ENCODE measurements at places on chromosomes 7 and 10. TPM values are rescaled to one million over a fixed set of nuclear protein-coding genes. Genes with fewer than 3 reads are reported as not detected.
A peak's percentile ranks its signal among the peaks of the same experiment; 100 is the strongest.

- no peak for DNase-seq
These were observed 13.0 kb upstream of the KCNIP2 start for GRCh38 chr10:101856626-101857025.

DNA sequence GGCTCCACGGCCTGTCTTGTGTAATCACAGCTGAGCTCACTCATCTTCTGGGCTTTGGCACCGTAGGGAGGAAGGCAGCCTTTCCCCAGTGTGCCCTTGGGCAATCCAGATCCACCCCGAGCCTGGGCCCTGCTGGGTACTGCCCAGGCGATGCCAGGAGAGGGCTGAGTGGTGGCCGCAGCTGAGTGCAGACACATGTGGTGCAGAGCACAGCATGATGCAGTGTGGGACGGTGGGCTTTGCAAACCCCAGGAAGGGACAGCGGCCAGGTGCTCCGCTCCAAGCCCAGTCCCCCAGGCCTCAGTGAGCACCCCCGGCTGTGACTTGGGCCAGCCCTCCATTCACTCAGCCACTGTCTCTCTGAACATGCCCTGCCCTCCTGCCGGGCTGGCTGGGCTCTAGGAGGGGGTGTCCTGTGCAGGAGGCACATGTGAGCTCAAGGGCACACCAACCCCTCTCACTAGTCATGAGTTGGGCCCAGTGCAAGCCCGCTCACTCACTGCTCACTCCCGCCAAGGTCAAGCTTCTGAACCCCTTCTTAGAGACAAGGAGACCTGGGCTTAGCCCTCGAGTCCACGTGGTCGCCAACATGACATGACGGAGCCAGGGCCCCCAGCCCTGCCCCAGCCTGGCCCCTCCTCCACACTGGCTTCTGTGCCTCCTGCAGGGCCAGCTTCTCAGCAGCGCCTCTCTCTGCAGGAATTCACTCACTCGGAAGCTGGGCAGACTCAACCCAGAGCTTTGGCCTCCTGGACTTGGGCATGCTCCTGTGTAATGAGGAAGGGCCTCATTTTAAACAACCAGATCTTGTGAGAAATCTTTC lies 77.5 kb upstream of the INSIG1 start:
- DNase-seq: peak; percentile 68

DNA sequence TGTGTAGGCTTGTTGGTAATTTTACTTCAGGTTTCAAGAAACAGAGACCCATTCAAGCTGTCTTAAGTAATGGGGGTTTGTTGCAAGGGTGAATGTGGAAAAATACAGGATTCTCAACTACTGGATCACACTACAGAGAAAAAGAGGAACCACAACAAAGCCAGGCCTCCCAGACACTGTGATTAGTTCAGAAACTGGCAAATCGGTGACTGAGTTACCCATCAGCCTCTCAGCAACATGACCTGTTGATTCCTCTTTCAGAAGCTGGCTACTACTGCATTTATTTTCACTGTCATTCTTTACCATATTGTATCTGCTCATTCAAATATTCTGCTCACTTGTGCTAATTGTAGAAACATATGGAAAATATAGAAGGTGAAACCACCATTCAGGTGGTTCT lies 16.0 kb downstream of the CCDC71L start:
- no peak for DNase-seq

- no peak for DNase-seq
These were observed 10.9 kb upstream of the FIS1 start for GRCh38 chr7:101255796-101256195.

DNA sequence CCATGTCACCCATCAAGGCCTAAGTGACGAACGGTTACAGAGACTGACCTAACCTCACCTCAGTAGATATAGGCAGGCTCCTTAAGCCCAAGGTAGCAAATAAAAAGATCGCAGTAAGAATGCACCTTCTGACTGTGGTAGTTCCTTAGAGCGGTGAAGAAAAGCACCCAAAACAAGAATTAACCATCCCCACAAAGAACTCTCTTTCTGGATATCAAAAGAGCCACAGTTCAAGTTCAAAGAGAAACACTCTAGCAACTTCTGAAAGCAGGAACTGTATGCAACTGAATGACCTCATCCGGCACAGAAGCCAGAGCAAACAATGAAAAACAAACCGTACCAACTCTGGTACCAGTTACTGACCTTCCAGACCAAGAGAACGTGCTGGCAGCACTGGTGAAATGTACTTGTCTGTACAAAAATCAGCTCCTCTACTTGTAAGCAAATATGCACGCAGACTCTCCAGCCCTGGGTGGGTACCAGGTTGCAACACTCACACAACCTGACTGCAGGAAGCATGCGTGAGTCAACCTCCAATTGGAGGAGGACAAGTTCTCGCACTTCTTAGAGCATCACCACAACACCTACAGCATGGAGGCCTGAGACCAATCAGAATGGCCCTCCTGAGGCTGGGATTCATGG lies 202.7 kb downstream of the FAM107B start:
- DNase-seq: no peak

DNA sequence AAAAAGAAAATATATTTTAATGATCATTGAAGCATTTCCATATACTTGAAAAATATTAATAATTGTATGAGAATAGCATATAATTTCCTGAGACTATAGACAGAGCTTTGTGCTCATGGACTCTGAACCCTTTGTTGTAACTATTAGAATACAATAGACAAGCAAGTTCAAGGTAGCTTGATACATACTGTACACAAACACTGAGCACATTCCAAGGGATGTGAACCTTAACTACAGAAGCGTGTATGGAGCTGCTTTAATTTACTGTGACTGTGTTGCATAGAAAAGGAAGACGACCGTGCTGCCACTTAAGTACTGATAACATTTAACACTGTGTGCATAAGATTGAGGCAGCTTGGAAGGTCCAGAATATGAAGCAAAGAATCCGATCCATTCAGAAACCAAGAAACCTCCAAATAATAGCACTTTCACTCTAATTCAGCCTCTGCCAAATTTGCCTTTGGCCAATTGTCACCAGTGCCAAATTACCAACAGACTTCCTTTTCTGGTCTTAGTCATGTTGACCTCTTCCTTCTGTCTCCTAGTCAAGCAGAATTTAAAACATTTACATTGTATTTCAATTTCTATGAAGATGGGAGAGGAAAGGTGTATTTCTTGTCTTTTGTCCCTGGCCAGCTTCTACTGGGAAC lies 566.1 kb upstream of the GALNT17 start:
- no peak for DNase-seq

DNA sequence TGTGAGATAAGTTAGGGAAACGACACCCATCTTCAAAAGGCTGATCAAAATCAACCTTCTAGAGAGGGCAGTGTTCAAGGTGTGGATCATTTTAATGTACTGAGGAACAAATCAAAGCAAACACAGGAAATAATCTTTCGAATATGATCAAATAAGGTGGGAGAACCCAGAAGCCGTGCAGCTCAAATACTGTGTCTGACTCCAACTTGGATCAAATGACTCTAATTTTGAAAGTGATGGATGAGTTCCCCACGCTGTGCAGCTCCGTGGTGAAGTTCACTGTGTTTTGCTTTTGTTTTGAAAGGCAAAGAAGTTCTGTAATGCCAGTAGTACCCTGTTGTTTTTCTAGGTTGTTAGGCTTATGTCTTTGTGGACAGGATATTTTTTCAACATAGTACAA lies 250.9 kb downstream of the SFMBT2 start:
- no peak for DNase-seq

DNA sequence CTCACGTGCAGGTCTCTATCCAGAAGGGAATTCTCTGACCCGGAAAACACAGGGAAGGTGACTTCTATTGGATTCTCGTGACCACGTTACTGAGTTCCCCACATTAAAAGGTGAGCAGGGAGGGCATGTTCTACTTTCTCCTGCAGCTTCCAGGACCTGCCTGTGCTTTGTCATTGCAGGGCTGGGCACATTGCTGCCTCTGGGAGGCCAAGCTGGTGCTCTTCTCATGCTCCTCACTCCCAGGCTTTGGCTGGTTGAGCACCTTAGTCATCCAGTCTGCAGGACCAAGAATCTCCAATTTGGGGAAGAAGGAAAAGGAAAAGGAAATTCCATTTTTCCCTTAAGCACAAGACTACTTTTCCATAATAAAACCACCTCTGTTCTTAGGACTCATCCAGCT lies 86.5 kb upstream of the TMEM72 start:
- no peak for DNase-seq

- no peak for DNase-seq
These were observed 524.5 kb downstream of the PARD3 start for GRCh38 chr10:34290412-34291081.

- no peak for DNase-seq
These were observed 108.5 kb downstream of the TCERG1L start for GRCh38 chr10:131202990-131203389.

DNA sequence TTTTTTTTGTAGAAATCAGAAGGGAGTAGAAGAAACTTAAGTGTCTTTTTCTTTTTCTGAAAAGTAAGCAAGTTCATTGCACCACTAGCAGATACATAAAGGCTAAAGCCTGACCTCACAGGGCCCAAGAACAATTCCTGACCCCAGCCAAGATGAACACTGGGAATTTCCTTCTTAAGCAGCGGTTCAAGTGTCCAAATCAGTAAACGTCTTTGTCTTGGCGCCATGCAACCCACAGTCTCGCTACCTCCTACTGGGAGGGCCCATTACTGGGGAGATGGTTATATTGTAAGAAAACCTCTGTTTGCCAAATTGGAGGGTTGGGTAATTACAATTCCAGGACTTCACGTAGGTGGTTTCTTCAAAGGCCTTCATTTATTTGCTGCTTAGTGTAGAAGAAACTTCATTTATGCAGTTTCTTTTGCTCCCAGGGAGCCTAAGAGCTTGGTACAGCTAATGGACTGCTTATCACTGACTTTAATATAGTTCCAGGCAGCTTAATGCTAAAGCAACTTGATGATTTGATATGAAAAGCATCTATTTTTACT lies 58.3 kb upstream of the ADRB1 start:
- DNase-seq: no peak

DNA sequence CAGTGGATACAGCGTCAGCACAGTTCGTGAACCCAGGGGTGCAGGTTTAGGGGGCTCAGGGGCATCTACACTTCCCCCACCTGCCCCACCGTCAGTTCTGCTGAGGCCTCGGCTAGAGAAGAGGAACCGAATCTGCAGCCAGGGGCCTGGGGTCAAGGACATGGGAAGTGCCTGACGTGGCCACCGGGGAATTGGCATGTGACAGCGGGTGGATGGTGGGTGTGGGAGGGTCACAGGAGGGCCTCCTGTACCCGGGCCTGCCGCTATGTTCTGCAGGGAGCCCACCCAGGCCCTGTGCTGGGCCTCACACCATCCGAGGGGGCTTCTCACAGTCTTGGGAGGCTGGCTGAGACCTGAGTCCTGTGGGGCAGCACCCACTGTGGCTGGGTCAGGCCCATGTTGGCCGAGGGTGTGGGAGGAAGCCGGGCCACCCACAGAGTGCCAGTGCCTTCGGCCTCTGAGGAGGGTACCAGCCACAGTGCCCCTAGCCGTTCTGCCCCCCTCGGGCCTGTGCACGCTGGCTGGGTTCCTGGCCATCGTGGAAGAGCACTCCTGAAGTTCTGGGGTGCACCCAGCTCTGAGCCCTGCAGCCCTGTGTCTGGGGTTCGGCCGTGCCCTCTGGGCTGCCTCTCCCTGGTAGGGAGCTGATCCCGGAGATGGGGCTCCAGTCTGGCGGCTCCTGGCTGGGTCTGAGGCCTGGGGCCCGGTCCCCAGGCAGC lies 5.9 kb downstream of the TTYH3 start:
- peak; percentile 62 for DNase-seq

GRCh38 chr7:7237978-7238267 lies 55.6 kb downstream of the C1GALT1 start:
- no peak for DNase-seq

- DNase-seq: no peak
These were observed 95.0 kb downstream of the UBE3C start for GRCh38 chr7:157233677-157234076.

DNA sequence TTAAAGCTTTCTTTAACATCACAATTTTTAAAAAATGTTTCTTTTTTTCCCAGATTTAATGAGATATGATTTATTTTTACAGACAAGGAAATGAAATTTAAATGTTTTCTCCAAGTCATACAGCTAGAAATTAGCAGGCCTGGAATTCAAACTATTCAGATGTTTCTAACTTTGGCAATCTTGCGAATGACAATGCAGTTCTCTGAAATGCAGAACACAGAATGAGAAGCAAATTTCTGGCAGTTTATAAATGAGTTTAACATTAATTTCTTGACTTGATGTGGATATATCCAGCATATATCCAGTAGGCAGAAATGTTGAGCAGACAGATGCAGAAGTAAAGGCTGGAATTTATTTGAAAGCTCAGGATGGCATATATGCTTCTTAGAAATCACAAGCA lies 227.5 kb downstream of the THSD7A start:
- DNase-seq: no peak

- no peak for DNase-seq
These were observed 663.2 kb upstream of the ANKRD30A start for GRCh38 chr10:36462194-36462593.

- DNase-seq: peak; percentile 57
These were observed 140.9 kb downstream of the CHN2 start for GRCh38 chr7:29335188-29336083.

DNA sequence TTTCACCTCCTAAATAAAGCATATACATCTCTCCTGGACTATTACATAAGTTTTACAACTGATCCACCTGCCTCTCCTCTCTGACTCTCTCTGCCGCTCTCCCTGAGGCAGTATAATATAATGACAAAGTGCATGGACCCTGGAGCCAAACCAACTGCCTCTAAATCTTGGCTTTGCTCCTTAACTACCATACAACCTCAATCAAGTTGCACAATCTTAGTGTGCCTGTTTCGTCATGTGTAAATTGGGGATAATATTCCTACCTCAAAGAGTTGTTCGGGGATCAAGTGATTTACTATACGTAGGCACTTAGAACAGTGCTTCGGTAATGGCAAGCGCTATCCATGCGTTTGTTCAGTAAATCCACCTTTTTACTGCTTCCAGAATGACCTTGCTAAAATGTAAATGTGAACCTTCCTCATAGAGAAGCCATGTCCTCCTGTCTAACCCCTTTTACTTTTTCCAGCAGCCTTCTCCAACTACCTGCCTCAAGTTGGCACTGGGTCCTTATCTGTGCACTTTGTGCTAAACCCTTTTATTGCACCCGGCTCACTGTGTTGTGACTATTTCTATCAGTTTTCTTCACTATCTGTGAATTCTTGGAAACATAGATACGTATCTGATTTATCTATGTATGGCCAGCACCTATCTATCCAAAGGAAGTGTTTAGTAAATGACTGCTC lies 30.6 kb upstream of the DLD start:
- DNase-seq: no peak

- DNase-seq: no peak
These were observed 6.2 kb downstream of the SEC61A2 start for GRCh38 chr10:12135631-12136030.

- DNase-seq: no peak
These were observed 87.6 kb upstream of the IL6 start for GRCh38 chr7:22639396-22639795.

HMX2 gene
- not detected for polyA plus RNA-seq

OPALIN gene
- polyA plus RNA-seq: not detected

STEAP4 gene
- not detected for polyA plus RNA-seq

TMEM236 gene
- not detected for polyA plus RNA-seq

C10orf67 gene
- polyA plus RNA-seq: 1.1 TPM

FAM25A gene
- not detected for polyA plus RNA-seq

CACNB2 gene
- 0.75 TPM for polyA plus RNA-seq

Data from SK-N-SH (cell line).